Mesendoderm (in vitro differentiated cells): ENCODE measurements at places on chromosomes 5 and 9.

GRCh38 chr9:108691614-108692013, 164.2 kb downstream of the ACTL7B start:
- DNase-seq, result no peak

DNA sequence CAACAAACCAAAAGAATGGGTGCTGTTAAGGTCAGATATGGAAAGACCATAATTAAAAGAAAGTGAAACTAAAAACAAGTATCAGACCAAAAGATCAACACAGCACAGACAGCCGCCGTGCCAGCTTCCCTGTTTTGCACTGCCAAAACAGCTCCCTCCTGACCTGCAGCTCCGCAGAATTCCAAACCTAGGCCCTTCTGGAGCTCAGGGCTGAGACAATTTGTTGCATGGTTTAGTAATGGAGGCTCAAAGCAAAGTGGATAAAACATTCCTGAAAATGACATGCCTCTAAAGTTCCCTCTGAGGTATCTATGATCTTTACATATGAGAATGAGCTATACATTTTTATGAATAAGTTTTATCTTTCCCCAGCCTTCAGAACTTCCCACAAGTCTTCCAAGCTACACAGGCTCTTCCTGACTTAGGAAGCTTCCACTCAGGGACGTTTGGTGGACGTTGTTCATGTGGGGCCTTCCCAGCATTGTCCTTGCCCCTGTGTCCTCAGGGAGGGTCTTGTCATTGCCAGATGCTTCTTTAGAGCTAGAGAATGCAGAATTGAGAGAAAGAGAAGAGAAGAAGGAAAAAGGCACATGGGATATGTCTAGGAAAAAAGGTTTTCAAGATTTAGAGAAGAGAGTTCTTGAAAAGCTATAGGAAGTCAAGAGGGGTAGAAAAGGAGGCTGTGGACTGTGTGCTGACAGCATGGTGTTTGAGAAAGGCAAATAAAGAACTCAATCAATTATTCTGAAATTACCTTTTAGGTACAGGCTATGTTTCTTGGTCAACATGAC, 28.4 kb upstream of the SSBP2 start:
- DNase-seq, result no peak

GRCh38 chr5:88540471-88541115, 271.9 kb upstream of the TMEM161B start:
- no peak for DNase-seq

- DNase-seq, result peak; percentile 91
Observed at GRCh38 chr5:35182910-35183535, 47.3 kb downstream of the PRLR start.

GRCh38 chr5:141373673-141374317, at the start of gene PCDHGA6:
Gene PCDHGA6, plus strand, starts transcription at chr5:141373891. Its CDS starts 193 bp downstream, at chr5:141374084.
- DNase-seq, result no peak

DNA sequence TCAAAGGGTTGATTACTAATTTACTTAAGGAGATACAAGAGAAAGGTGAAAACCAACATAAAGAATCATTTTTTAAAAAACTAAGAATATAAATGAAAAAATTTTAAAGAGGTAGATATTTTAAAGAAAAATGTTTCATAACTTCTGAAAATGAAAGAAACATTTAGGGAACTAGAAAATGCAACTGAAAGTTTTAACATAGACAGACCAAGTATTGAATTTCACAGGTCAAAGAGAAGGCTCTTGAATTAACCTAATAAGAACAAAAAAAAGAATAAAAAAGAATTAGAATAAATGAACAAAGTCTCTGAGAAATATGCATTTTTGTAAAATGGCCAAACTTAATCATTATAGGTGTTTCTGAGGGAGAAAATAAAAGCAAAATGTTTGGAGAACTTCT, 16.1 kb upstream of the FAM174A start:
- no peak for DNase-seq

- DNase-seq, result peak; percentile 4
Observed at GRCh38 chr5:158773161-158773560, 326.6 kb downstream of the EBF1 start.

GRCh38 chr9:136880651-136881050, 5.7 kb upstream of the TRAF2 start:
- DNase-seq, result no peak

DNA sequence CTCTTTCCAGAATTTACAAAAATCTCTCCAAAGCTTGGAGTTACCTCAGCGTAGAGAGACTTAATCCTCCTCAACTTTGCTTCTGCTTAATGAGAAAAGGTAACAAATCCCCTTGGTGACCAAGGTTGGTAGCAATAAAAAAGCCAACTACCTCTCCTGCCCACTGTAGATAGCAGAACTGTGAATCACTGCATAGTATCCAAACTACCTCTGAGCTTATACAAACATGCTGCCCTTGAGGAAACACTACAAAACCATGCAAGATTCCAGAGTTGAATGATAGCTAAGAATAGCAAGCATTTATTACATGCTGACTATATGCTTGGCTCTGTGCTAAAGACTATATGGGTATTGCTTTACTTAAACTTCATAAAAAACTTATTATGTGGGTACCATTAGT, 2.8 kb upstream of the ADAMTS12 start:
- no peak for DNase-seq

- no peak for DNase-seq
Observed at GRCh38 chr5:1321576-1321975, 23.3 kb downstream of the CLPTM1L start.

GRCh38 chr5:10671041-10672008, 89.7 kb downstream of the DAP start:
- no peak for DNase-seq

GRCh38 chr5:58182287-58182841, 277.5 kb downstream of the PLK2 start:
- DNase-seq, result no peak

- no peak for DNase-seq
Observed at GRCh38 chr9:101993771-101994170, 255.3 kb upstream of the GRIN3A start.

GRCh38 chr9:715743-716400, 125.6 kb upstream of the DMRT1 start:
- no peak for DNase-seq

DNA sequence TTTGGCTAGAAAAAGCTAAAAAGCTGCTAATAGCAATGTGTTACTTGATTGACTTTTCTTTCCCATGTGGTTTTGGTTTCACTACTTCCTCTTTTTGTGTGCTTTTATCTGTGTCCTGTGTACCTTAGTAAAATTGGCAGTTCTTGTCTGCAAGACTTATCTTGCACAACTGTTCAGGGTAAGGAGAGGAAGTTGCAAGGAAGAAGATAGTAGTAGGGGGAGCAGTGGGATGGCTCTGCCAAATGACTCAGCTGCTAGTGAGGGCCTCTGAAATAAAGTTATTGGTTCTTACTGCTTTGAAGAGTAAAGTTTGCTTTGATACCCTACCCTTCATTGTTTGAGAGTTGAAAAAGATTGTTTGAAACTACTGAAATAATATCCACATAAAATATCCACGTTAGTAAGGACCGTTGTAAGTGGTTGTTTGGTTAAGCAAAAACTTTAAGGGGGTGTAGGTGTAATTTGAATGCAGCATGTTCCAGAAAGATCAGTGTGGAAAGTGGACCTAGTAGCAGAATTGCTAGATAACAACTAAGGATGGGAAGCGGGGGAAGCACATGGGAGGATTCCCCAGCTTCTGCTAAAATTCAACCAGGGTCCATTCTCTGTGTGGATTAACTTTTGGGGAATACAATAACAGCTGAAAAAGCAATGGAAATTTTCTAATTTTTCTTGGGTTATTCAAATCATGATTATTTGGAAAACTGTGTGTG, 123.5 kb downstream of the SCAMP1 start:
- no peak for DNase-seq

DNA sequence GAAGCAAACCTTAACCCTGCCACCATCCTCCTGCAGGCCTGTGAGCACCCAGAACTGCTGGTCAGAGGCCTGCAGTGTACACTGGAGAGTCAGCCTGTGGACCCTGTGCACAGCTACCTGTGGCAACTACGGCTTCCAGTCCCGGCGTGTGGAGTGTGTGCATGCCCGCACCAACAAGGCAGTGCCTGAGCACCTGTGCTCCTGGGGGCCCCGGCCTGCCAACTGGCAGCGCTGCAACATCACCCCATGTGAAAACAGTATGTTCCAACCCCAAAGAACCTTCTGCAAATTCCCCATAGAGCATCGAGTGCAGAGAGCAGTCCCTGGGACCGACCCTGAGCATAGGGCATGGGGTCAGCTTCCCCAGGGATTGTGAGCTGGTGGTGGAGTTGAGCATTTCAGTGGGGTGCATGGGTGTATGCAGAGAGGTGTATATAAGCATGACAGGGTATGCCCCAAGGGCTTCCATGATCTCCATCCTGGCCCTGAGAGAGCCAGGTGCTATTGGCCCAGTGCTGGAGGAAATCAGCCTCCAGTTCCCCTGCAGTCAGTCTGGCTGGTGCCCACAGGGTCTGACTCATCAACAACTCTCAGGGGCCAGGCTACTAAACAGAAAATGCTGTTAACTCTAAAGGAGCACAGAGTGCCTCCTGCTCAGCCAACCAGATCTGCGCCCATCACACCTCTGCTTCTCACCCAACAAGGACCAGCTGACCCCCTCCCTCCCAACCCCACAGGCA, 126.2 kb downstream of the SAXO1 start:
- no peak for DNase-seq

DNA sequence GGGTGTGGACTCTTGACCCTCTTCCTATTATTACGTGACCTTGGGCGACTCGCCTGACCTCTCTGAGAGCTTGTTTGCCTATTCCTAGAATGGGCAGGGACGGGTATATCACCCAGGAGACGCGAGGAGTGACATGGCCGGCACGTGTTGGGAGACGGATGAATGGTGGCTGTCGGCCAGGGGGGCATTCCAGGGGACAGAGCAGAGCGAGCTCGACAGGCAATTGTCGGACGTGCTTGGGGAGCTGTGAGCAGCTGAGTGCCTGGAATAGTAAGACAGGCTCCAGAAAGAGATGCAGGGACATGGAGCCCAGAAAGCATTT, 29.3 kb upstream of the UNC5A start:
- DNase-seq, result no peak

DNA sequence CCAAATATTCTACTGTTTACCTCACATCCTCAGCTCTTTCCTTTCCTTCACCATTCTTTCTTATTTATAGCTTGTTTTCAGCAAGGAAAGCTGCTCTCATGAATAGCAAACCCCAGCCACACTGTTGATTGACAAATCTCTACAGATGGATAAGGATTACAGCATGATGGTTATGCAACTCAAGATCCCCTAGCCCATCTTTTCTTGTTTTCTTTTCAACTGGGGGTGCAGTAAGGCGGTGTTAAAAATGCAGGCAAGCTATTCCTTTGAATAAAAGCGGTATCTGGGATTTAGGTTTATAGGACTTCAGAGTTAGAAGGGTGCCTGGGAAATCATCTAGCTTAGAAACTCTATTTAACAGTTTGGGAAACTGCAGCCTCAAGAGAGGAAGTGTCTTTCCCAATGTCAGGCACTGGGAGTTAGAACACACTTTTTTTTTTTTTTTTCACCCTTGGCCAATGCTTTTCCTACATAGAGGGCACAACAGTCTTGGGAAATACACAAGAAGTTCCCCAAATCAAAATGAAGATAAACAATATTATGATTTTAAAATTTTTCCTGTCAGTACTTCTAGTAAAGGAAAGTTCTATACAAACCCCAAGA, 2.6 kb downstream of the SPARC start:
- no peak for DNase-seq

DNA sequence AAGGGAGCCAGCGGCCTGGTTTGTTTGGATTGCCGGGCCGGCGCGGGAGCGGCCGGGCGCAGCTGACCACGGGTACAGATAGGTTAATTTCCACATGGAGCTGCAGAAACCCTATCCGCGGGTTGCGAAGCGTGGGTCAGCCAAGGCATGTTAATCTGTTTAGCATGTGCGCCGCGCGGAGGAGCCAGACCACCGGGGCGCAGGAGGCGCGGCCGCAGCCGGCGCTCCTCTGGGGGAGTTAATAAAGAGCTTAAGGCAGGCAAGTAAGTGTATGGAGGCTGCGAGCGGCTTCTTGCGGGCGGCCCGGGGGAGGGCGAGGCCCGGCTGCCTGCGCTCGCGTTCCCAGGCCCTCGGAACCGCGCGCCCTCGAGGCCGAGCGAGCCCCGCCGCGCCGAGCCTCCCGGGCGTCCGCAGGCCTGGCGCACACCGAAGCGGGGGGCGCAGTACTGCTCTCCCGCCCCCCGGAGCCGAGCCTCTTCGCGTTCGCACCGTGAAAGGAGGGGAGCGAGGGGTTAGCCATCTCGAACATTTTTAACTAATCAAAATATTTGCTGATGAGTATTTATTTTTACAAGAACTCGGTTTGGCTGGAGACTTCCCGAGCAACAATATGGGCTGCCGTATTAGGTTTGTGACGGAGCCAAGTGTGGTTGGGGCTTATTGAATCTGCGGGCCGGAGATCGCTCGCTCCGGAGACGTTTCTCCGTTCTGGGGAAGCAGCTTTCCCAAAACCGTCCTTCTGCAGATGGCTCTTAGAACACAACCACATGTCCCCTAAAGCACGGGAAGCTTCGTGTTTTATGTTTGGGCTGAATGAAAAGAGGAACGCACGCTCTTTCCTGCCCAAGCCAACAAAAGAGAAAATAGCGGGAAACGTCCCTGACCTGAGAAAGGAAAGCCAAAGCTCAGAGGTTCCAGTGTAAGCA, 28.8 kb downstream of the FOXD1 start:
- DNase-seq, result peak; percentile 70

DNA sequence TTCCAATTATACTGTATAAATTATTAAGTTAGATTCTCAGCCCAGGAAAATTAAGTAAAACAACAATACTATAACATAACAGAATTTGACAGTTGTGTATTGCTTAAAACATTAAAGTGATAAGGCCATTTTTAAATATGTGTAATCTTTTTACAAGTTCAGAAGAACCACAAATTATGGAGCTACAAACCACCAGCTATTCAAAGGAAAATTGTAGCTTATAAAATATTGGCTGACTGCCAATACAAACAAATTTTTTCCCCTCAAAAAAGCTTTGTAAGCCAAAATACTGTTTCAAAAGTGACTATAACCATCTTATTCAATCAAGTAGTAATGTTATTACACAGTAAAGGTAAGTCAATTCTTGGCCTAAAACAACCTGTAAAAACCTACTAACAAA, 21.9 kb downstream of the STRBP start:
- no peak for DNase-seq

DNA sequence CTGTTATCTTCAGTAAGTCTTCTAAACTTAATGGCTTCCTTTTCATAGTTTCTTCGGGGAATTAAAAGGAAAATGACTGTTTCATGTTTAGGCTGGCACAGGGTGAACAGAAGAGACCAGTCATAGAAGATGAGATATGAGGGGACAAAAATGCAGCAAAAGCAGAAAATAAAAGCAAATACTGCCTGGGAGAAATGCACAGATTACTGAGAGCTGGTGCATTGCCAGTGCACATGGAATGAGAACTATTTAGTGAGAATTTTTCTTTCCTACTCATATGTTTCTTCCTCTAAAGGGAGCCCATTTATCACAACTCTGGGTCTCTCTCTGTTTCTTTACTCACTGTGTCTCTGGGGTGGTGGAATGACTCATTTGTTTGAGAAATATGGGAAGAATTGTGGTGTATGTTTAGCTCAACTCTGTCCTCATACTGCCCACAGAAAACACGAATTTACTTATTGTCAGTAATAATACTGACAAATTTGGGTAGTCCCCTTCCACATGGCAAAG, 25.9 kb upstream of the ANKRD55 start:
- DNase-seq, result no peak
